ENCODE measurements at places on chromosomes 1 and 21. TPM values are rescaled to one million over a fixed set of nuclear protein-coding genes. Genes with fewer than 3 reads are reported as not detected.

Gene FAM43B
- total RNA-seq = not detected

Gene CASQ1
- total RNA-seq = not detected

Gene KCNJ9
- not detected for total RNA-seq

Gene AJAP1
- total RNA-seq = 1.7 TPM

Gene MYBPH
- total RNA-seq = not detected

Gene SUSD4
- 26.3 TPM for total RNA-seq

Gene ATXN7L2
- 4.9 TPM for total RNA-seq

Gene ZNF683
- not detected for total RNA-seq

Gene IQGAP3
- 2.9 TPM for total RNA-seq

Data from vagina (tissue), 2 donors.